Cortex of kidney (tissue), 1 donor: ENCODE measurements at places on chromosomes 2 and 18.

GRCh38 chr2:163132850-163133249 is 294.3 kb upstream of the KCNH7 start:
- no peak for DNase-seq

- DNase-seq = no peak
Measured at GRCh38 chr2:119583291-119583690, 39.0 kb downstream of the CFAP221 start.

GRCh38 chr2:77831471-77831870 is 309.3 kb upstream of the LRRTM4 start:
- no peak for DNase-seq

DNA sequence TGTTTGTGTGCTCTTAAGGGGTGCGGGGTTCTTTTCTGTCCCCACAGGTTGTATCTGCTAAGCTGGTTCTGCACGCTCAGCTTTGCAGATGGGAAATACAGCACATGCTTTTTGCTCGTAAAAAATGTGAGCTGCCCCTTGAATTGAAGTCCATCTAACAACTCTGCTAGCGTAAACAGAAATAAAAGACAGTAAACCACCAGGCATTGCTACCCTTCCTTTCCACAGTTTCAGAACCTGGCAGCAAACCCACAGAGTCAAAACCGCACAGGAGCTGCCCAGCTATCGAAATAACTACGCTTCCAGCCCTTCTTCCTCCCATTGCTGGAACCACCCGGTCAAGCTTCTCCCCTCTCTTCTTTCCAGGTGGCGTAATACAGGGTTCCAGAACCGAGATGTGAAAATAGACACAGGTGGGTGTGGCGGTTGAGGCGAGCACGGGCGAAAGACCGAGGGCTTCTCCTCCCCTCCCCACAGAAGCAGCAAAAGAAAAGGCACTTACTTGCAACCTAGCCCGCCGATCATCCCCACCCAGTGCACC is 479 bp downstream of the SCN9A start:
- DNase-seq = no peak

DNA sequence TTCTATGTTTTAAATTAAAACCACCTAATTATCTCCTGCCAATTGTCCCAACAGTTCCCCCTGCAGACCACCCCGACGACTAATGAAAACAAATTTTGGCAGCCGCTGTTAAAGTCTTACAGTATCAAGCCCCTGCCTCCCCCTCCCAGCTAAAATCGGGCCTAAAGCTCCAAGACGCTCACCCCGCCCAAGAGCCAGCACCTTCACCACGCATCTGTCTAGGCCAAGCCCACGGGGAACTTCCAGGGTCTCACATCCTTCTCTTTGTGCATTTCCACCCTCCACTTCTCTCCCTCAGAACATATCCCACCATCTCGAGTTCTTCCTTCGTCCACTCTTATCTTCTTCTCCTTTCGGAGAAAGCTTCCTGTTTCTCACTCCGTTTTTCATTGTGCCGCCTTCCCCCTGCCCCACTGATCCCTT is 445 bp downstream of the PRPF40A start:
- DNase-seq = no peak

GRCh38 chr2:221786297-221786926 is 214.3 kb upstream of the EPHA4 start:
- DNase-seq = no peak

GRCh38 chr2:225998653-225999052 is 599.1 kb downstream of the NYAP2 start:
- DNase-seq = no peak

- DNase-seq = no peak
Measured at GRCh38 chr18:1564793-1565192, 660.1 kb downstream of the ADCYAP1 start.

GRCh38 chr2:210844016-210844415 is 287.6 kb downstream of the CPS1 start:
- DNase-seq = no peak

- no peak for DNase-seq
Measured at GRCh38 chr18:26073758-26074157, 16.7 kb downstream of the SS18 start.

DNA sequence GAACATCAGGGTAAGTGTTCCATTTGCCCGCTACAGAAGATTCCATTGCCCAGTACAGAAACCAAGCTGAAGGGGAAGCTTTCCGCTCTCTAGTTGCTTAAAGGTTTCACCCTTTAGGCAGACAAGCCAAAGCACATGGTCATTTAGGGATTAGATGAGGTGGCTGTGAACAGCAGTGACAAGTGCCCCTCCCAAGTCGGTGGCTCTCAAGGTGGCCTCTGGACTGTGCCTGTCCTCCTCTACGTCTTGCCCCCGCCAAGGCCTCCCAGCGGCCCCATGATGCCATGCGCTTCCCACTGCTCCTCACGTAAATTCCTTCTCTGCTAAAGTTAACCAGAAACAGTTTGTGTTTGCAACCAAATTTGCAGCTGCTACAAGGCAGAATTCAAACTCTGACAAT is 24.2 kb upstream of the PTPN4 start:
- no peak for DNase-seq

GRCh38 chr2:217307023-217307422 is 447.2 kb upstream of the TNP1 start:
- DNase-seq = no peak

DNA sequence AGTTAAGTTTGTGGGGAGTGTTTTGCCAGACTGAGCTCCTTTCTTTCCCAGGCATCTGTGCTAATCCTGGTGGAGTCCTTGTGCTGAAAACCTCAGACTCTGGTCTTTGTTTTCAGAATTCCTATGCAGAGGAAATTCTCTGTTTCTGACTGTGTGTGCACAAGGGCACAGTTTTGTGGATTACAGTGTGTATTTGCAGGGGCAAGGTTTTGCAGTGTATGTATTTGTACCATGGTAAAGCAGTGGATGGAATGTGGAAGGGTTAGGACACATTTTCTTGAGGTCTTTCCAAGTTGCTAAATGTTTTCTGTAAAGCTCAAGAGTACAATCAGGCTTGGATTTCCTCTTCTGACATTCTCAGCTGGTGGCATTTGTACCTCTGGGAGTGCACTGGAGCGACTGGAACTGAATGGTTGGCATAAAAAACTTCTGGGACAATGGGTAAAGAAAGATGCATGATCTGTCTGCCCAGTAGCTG is 139.5 kb upstream of the RND3 start:
- DNase-seq = no peak

- no peak for DNase-seq
Measured at GRCh38 chr2:85188852-85189251, 55.7 kb downstream of the TCF7L1 start.

DNA sequence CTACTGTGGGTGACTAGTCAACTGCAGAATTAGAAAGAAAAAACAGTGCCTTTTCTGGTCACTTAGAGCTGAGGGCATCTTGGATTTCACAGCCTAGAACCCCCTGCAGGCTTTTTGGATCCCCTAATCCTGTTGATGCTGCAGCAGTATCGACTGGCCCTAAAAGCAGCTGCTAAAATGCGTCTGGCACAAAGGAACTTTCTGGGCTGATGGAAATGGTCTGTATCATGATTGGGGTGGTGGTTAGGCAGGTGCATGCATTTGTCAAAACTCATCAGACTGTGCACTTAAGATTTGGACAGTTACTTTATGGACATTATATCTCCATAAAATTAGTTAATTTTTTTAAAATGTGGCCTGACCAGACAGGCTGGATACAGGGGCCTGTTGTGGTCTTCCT is 149.8 kb downstream of the KLHL29 start:
- DNase-seq = no peak

GRCh38 chr2:41933585-41934320 is 114.1 kb upstream of the PKDCC start:
- DNase-seq = no peak

DNA sequence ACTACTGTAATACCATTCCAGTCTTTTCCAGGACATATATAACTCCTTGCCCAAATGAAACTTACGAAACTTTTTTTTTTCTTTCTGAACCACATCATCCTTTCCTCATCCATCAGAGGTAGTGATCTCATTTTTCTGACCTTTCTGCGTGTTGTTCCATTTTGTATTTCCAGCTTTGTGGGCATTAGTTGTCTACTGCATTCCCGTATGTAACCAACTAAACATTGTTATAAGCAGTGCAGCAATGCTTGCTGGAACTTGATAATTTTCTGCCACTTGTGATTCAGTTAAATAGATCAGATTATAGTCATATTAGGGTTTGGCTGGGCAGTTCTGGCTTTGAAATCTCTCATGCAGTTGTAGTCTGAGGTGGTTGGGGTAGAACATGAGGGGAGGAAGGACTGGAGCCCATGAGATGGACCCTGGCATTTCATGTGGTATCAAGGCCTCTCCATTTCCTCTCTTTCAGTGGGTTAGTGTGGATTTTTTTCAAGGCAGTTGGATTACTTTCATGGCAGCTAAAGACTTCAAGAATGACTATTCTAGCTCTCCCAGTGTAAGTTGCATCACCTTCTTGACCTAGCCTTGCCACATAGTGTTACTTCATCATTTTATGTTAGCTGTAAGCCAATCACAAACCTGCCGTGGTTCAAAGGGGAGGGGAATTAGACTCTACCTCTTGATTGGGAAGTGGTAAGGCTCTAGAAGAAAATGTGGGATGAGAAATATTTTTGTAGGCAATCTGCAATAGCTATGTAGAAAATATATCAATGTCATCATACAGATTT is 80.5 kb downstream of the EHBP1 start:
- no peak for DNase-seq

GRCh38 chr18:48139431-48140347 is 209.2 kb upstream of the SMAD2 start:
- no peak for DNase-seq

GRCh38 chr2:207224381-207224780 is 58.6 kb upstream of the KLF7 start:
- no peak for DNase-seq

- no peak for DNase-seq
Measured at GRCh38 chr2:152432206-152432653, 97.3 kb downstream of the FMNL2 start.

DNA sequence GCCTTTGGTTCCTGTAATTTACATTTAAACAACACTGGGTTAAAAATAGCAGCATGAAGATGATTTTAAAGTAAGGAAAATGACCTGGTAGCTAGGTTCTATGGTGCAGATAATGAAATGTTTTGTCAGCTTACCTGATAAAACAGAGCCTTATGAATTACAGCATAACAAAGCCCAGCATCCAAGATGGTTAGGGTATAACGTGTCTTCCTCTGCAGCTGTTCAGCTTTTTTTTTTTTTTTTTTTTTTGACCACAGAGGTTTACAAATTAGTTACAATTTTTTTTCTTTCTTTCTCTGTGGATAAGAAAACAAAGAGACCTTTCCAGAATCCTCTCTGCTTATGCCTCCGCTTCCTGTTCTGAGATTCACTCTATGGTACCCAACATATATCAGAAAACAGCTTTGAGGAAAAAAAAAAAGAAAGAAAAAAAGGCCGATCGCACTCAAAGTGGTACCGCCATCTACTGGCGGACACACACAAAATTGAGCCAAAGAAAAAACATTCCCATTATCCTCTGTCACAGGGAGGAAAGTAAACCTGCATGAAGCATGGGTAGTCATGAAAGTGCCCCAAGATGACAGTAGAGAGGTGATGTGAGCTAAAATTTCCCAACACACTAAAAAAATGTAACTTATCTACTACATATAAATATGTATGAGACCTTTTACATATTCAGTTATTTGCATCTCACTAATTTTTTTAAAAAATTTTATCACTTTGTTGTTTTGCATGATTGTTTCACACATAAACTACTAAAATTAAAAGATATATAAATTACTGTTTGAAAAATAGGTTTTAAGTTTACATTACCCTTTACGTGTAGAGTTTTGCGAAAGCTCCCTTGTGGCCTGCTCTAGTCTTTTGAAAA is at the start of gene SCN3A:
SCN3A (minus strand) TSS at position 362 of the 871 bp plus-strand sequence. CDS start 27,656 bp downstream, outside the sequence.
- DNase-seq = no peak

- DNase-seq = no peak
Measured at GRCh38 chr2:136395582-136395981, 277.6 kb upstream of the CXCR4 start.

DNA sequence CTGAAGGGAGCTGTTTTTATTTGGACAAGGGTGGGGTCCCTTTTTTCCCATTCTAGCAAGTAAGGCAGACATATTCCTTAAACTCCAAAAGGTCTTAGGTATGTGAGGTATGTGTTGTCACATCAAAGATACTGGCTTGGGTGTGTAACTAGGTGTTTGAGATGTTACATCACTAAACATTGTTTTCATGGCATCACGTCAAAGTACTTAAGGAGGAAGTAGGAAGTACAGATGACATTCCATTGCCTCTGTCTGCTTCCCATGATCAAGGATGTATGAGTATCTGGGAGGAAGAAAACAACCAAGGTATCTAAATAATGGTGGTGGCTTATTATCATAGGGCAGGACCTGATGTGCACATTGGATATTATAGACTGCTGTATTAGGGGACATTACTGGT is 39.3 kb downstream of the CD302 start:
- no peak for DNase-seq

DNA sequence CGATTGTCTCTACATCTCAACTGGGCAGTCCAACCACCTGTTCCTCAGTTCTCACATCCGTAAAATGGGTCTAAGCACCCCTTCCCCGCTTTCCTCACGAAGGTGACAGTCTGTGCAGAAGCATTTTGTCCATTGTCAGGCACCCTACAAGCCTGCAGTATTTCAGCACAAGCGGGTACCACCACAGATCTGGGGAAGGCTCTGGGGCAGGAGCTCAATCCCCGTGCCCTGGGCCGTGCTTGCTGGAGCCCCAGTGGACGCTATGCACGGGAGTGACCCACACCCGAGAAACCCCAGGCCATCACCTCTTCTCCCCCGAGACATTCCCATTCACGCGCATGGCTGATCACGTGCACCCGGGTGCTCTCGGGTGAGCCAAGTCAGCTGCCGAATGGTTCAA is 137.7 kb upstream of the PXDN start:
- no peak for DNase-seq

GRCh38 chr2:46779447-46779941 is 136.1 kb downstream of the MCFD2 start:
- DNase-seq = no peak

DNA sequence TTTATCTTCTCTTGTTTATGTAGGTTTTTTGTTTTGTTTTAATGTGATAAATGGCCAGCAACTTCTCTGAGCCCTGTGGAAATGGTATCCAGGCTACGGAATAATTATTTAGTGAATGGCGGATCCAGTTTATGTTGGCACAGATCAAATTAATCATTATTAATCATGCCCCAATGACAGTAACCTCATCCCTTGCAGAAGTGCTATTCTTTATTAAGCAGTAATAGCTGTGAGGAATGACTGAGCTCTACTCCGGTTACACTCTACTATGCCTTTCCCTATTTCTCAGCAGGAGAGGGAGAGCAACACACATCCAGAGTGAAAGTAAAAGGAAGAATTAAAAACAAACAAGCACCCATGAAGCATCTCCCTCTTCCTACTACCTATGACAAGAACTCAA is 84.8 kb downstream of the SETBP1 start:
- no peak for DNase-seq

DNA sequence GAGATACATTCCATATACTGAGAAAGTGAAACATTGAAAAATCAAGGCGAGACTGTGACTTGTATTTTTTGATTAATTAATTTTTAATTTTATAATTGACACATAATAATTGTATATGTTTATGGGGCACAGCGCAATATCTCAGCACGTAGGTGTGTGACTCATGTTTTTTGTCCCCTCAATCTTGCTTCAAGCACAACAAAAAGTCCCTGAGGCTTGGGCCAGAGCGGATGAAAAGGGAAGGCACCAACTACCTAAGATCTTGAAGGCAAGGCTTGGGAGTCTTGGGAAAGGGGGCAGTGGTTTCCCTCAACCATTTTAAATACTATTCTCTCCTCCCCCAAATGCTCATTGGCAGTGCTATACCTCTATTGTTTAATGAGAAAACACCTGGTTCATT is 9.9 kb downstream of the SGPP2 start:
- DNase-seq = no peak
